Liver (tissue), 10 donors: ENCODE measurements at places on chromosomes 4 and X. TPM values are rescaled to one million over a fixed set of nuclear protein-coding genes. Genes with fewer than 3 reads are reported as not detected.

DNA sequence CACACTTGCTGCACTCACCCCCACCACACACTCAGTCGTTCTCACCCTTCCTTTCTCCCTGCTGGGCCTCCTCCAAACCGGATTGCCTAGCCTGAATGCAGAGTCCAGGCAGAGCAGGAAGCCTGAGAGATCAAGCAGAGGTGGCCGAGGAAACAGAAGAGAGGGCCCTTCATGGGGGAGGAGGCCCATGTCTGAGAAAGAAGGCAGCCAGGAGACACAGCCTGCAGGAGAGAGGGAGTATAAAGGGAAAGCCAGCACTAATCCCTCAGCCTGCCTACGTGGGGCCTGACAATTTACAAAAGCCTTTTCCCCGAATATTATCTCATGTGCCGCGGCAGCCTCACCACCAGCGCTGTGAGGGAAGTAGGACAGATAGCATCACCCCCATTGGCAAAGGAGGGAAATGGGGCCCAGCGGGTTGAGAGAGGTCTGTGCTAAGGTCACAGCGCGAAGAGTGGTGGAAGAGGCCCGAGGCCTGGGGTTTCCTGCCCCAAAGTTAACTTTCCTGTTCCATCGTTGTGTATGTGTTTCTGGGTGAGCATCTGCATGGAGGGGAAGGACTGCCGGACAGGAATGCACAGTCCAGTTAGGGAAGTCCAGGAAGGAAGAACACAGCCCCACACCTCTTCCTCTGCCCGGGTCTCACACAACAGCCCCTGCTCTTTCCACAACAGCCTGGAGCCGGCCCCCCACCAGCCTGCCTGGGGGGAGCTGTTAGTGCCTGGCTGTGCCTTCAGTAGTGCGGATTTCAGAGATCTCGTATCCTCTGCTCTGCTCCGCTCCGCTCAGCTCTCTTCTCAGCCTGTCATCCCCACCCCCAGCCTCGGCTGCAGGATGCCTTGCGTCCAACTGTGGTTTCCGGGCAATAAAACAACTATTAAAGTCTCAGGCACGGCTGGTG is 50.9 kb upstream of the BCOR start:
- DNase-seq = no peak

DNA sequence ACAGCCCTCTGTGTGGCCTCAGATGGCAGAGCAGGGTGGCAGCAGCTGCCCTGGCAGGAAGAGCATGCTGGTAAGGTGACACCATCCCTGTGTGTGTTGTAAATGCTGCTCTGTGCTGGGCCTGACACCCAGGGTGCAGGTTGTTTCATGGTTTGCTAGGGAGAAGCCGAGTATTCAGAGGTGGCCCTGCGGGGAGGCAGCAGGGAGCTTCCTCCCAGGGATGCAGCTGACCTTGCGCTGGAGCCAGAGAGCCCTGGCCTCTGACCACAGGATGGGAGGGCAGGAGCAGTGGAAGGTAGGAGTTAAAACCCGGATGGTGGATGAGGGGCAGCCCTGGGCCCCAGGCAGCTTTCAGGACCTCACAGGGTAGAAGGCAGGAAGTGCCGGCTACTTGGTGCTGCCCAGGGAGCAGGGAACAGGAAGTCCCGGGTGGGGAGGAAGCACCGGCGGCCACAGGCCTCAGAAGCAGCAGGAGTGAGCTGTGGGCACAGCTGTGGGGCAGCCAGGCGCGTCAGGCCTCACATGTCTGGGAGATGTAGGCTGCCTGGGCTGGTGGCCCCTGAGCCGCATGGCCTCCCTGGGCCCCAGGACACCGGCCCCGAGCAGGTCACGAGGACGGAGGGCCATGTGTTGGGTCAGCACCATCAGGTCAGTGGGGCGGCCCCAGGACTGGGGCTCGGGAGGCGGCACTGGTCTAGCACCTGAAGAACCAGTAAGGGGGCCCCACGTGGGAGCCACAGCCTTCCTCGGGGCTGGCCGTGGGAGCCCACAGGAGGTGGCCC is 19.1 kb downstream of the SH3BP2 start:
- DNase-seq = no peak

- DNase-seq = no peak
Observed at GRCh38 chr4:48102303-48102702, 31.7 kb downstream of the TXK start.

- no peak for DNase-seq
Observed at GRCh38 chr4:74397748-74398426, 32.9 kb downstream of the EREG start.

DNA sequence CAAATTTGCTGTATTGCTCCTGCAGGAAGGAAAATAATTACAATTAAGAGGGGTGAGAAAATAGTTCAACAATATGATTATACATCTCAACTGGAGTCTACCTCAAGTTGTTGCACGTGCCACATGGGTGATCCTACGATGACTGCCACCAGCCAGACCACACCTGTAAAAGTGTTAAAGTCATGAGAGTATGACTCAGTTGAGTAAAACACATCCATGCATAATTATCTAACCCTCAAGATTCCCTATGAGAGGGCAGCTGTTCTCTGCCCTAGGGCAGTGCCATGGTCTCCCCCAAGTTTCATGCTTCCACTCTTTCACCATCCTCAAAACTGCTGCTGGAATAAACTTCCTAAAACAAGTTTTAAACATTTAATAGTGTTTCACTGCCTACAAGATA is 44.1 kb downstream of the QRFPR start:
- no peak for DNase-seq

DNA sequence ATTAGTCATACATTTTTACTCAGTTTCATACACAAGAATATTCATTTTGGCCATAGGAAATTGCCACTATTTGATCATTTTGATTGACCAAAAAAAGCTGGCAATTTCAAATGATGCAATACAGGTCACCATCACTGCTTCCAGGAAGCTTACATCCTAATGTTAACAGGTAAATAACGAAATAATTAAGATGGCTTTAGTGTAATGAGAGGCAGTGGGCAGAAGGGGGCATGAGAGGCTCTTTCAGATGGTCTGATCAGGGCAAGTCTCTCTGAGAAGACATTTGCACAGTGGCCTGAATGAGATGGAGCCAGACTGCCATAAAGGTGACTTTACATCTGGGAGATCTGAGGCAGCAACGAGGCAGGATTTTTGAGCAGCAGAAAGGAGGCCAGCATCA is 170.7 kb downstream of the SLIT2 start:
- DNase-seq = peak; percentile 39

GRCh38 chr4:15855804-15856475 is 77.8 kb downstream of the CD38 start:
- no peak for DNase-seq

GRCh38 chrX:130523460-130524394 is 121.9 kb downstream of the RBMX2 start:
- DNase-seq = peak; percentile 37

- DNase-seq = no peak
Observed at GRCh38 chrX:133374874-133375387, 40.4 kb downstream of the GPC4 start.

GRCh38 chrX:70352496-70352895 is 62.6 kb downstream of the KIF4A start:
- DNase-seq = no peak

GRCh38 chr4:139782926-139783522 is 117.4 kb downstream of the MGST2 start:
- DNase-seq = no peak

GRCh38 chr4:143559757-143560147 is 46.2 kb downstream of the SMARCA5 start:
- no peak for DNase-seq

GRCh38 chrX:23919706-23920320 is 12.0 kb downstream of the CXorf58 start:
- DNase-seq = no peak

DNA sequence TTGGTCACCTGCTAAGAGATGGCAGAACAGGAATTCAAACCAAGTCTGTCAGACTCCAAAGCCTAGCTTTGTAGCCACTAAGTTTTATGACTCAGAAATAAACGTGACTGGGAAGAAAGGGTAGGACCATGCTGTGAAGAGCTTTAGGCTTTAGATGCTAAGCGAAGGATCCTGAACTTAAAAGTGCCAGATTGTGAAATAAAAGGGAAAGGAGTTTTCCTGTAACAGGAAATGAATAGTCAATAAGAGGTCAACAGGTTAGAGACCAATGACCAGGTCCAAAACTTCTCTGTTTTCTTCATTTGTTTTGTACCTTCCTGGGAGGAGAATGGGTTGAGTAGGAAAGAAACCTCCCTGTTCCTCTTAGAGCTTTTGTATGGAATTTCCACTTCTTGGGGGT is 98.8 kb upstream of the EOLA2 start:
- no peak for DNase-seq

GRCh38 chr4:126991965-126992364 is 640.8 kb upstream of the INTU start:
- DNase-seq = no peak

The CCNB3 gene
- 0.52 TPM for polyA plus RNA-seq

The SLC25A5 gene
- polyA plus RNA-seq = 304 TPM

The BST1 gene
- 3.7 TPM for polyA plus RNA-seq
